NK-92 treated with Interleukin-12 subunit alpha and Interleukin-12 subunit beta, amount 100 ng/mL, for 24 hours (cell line): ENCODE measurements at places on chromosomes 1 and 21.

- peak; percentile 24 for DNase-seq
Measured at GRCh38 chr1:160646711-160647328, at the start of gene SLAMF1. TSS of gene SLAMF1 (minus strand) at chr1:160647044. CDS start at chr1:160646945, 99 bp downstream.

DNA sequence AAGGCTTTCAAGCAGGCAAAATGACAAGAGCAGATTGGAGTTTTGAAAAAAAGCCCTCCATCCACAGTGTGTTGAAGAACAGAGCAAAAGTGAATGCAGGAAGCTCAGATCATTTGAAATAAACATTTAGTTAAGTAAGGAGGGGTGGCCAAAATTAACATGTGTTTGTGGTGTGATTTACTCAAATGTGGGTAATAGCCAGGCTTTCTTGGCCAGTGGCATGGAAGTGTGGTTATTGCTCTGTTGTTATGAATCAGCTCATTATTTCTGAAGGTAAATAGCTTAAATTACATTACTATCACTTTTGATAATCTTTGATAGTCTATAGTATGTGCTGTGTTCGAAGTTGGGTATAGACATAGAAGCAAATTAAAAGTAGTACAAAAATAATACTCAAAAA is 485.9 kb downstream of the LMO4 start:
- DNase-seq, result no peak

GRCh38 chr1:68470388-68470970 is 20.7 kb upstream of the RPE65 start:
- DNase-seq, result no peak

- DNase-seq, result peak; percentile 27
Measured at GRCh38 chr1:1290238-1290731, 10.0 kb downstream of the SCNN1D start.

- DNase-seq, result no peak
Measured at GRCh38 chr1:152344438-152344837, 15.4 kb downstream of the FLG2 start.

DNA sequence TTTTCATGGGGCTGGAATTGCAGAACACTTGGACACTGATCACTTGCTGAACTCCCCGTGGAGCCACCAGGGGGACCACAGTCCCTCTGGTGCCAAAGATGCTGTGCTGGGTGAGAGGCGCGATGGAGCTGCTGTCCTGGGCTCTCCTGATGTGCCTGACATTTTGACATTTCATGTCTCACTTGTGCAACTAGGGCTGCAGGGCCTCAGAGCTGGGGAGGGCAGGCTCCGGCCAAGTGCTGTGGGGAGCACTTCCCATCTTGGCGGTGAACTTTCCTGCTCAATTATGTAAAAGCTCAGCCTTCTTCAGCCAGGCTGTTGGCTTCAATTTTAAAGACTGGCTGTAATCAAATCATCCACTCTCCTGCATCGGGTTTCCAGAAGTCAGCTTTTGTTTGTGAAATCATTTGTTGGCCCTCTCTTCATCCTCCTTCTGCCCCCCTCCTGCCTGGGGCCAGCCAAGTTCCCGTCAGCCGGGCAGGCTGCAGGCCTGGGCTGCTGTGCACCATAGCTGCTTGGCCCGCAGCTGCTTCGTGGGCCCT is 36.8 kb downstream of the KCNAB2 start:
- DNase-seq, result no peak

DNA sequence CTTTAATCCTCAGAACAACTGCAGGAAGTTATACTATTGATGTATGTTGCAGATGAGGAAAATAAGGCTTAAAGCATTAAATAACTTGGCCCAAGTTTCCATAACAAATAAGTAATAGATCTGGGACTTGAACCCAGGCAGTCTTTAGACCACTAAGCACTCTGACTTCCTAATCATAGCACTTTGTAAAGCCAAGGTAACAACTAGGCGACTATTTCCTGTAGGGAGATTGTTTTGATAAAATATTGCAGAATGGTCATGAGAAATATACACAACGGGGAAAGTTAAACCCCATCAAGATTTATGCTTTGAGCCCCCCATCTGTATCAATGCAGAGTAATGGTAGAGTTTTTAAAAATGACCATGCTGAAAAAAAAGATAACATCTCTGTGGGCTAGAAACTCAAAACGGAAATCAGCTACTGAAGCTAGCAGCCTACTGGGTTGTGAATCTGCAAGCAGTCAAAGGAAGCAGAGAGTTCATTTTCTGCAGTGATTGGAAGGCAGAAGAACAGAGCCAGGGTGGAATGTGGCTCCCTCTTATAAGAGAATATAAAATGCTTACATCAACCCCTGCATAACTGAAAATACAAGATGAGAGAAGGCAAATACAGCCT is 111.2 kb upstream of the OLIG2 start:
- DNase-seq, result no peak

DNA sequence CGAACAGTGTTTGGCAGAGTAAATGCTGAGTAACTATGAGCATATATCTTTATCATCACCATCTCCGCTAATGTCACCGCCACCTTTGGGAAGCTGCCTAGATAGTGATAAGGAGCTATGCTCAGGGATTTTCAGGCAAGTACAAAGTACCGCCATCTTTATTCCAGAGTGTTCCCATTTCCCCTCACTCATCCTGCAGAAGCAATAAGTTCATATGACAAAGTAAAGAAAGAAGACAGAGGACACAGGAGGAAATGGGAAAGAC is 89.6 kb downstream of the TGFBR3 start:
- no peak for DNase-seq

GRCh38 chr21:31845151-31845729 is 27.6 kb upstream of the HUNK start:
- no peak for DNase-seq

- no peak for DNase-seq
Measured at GRCh38 chr1:6416295-6416656, 3.4 kb downstream of the HES2 start.

DNA sequence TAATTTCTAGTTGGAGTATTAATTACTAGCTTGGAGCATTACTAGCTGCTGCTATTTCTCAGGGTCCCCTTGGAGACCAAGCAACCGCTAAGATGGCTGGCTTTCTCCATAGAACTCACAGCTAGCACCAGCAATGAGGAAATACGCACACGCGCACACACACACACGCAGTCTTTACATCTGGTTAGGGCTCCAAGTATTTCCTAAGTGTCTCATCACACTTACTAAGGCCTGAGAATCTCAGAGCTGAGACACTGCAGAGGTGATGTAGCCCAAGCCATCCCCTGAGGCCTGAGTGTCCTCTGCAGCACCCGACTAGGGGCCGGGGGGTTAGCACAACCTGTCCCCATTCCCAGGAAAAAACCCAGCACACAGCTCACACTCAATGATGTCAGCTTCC is 42.5 kb downstream of the ITPKB start:
- DNase-seq, result no peak
